Stimulated activated CD4-positive, alpha-beta T cell treated with anti-CD3 and anti-CD28 coated beads, TNF-alpha, amount 100 ng/mL, for 4 hours (primary cell): ENCODE measurements at places on chromosomes 2 and 18.
A peak's percentile ranks its signal among the peaks of the same experiment; 100 is the strongest.

GRCh38 chr2:31349684-31350083 is 64.9 kb downstream of the XDH start:
- DNase-seq = no peak

GRCh38 chr2:27980242-27980641 is 89.7 kb downstream of the BABAM2 start:
- DNase-seq = no peak

GRCh38 chr2:42087137-42087856 is 39.5 kb downstream of the PKDCC start:
- DNase-seq = no peak

DNA sequence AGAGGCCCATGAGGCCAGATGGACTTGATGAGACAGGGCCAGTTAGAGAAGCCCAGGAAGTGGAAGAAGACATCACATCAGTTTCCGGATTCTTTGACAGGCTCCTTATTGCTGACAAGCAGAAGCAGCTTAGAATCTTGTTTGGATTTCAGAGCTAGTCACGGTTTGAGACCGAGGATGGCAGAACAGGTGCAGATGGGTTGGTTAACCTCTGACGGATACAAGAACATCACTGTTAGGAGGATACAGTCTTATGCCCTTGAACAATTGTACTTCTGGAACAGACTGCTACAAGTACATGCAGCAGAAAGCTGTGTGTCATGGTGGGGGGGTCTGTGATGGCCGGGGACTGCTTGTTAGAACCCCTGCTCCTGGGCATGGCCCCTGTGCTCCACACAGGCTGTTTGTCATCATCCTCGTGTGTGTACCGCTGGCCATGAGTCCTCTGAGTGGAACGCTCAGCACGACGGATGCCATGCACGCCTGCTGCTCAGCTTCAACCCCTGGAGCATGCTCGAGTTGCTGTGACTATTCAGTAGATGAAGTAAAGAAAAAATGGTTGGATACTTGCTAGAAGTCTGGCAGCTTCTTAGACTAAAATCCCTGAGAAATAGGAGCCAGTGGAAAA is 217.7 kb downstream of the SH3RF3 start:
- DNase-seq = no peak

- no peak for DNase-seq
These were observed 21.6 kb downstream of the KCNG2 start for GRCh38 chr18:79819064-79819967.

- DNase-seq = no peak
These were observed 77.4 kb downstream of the PTGR3 start for GRCh38 chr18:75131381-75132000.

- DNase-seq = peak; percentile 37
These were observed at the start of gene ITPRIPL1 for GRCh38 chr2:96325041-96325883. Gene ITPRIPL1 (plus strand): TSS chr2:96325317. CDS start chr2:96325840, 523 bp downstream.

DNA sequence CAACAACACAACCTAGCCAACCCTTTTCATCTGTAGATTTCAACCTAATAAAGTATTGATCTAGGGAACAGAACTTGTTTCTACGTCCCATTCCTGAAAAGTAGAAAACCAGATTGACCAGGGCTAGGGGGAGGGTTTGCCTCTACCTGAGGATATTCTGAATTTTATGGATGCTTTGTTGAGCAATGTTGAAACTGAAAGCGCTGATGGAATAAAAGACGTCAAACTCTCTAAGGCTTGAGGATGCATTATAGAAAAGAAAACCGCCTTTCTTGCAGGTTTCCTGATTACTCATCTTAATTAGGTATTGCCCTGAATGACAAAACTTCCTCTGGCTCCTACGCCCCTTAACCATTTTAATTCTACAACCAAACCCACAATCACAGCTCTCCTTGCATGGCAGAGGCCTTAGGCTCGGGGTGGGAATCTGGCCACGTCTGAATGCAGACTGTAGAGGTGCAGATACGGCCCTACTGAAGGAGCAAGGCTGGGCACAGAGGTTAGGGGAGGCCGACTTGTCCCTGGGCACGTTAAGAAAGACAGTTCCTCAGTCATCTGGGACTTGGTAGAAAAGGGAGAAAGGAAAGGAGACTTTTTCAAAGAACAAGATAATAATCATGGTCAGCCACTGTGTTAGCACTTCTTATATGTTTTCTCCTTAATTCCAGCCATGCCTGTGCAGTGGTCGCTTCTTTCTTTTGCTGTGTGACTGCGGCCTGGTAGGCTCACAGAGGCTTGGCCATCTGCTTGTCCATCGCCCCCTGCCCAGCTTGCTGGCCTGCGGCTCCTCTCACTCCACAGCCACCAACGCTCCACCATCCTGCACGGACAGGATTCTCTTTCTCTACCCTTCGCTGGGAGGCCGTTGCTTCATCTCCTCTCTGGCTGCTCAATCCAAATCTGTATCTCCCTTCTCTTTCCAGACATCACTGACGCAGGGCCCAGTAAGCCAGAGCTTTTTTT is 209.5 kb downstream of the VAPA start:
- no peak for DNase-seq

DNA sequence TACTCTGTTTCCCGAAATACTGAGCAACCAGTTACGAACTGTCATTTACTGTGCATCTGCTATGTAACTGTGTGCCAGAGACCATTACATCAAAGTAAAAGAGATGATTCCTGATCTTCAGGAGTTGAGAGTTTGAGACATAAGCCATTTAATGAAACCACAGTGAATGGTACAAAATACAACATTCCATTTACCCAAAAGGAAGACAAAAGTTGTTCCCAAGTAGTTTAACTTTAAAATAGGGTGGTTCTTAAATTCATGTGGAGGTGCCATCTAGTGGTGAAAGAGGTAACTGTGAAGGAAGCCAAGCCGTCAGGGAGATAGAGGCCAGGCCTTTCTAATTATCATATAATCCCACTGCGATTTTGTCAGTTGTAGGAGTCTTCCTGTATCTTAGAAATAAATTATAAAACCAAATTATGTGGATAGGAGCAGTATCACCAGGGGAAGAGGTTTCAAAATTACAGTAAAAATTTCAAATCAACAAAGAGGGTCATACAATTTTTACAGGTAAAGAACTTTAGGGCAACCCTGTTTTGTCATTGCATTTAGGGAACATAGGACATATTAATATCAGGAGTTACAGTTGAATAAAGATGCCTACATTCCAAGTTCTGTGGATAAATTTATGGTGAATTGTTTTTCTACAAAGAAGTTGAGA is 67.7 kb downstream of the EPAS1 start:
- no peak for DNase-seq

- no peak for DNase-seq
These were observed 18.6 kb downstream of the FZD7 start for GRCh38 chr2:202052235-202052634.

GRCh38 chr2:34104601-34105000 is 505.5 kb upstream of the FAM98A start:
- DNase-seq = no peak

- no peak for DNase-seq
These were observed 69.6 kb downstream of the HPCAL1 start for GRCh38 chr2:10372203-10372861.

- no peak for DNase-seq
These were observed 2.7 kb downstream of the NARS1 start for GRCh38 chr18:57618910-57619309.
